ENCODE measurements at places on chromosomes 13 and 19. TPM values are rescaled to one million over a fixed set of nuclear protein-coding genes. Genes with fewer than 3 reads are reported as not detected.
A peak's percentile ranks its signal among the peaks of the same experiment; 100 is the strongest.

Gene NKPD1
- not detected for total RNA-seq

Gene LACC1
- 8.2 TPM for total RNA-seq

Gene RLN3
- total RNA-seq = not detected

Gene LMTK3
- 4.2 TPM for total RNA-seq

Gene KLK4
- total RNA-seq = not detected

Gene FGF9
- total RNA-seq = 6.1 TPM

DNA sequence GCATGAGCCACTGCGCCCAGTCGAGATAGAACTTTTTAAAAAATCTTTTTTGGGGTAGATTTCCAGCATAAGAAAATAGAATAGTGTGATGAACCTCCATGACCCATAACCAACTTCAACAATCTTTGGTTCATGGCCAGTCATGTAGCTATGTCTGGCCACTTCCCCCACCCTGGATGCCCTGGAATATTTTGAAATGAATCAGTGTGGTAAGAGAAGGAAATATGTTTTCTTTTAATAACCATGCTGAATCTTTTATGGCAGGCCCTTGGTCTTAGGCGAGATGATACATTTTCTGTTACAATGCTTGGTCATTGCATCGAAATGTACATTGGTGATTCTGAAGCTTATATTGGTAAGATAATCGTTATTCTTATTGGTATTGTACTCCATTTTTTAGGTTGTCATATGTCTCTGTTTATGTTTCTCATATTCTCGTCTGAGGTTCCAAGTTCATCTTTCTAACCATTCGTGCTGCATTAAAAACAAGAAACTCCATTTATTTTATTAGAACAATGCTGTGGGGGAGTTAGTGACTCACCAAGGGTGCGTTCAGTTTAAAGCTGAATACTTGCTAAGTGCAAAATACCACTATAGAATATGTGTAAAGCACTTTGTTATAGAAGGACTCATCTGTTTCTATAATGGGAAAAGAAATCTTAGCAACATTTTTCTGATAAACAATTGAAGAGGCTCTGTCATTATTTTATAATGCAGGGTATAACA lies 16.4 kb upstream of the UPF3A start:
- H3K27ac ChIP-seq = no peak overlapping the region
- H3K4me3 ChIP-seq = no peak overlapping the region
- no peak for DNase-seq
- H3K36me3 ChIP-seq = peaks cover 17% of the 10 kb centered on the region
- H3K27me3 ChIP-seq = no peaks in the 10 kb centered on the region
- H3K4me1 ChIP-seq = no peaks in the 10 kb centered on the region

GRCh38 chr13:108005231-108005630 lies 210.1 kb downstream of the LIG4 start:
- no peaks in the 10 kb centered on the region for H3K27me3 ChIP-seq
- H3K4me3 ChIP-seq = no peak overlapping the region
- no peaks in the 10 kb centered on the region for H3K36me3 ChIP-seq
- DNase-seq = no peak
- H3K27ac ChIP-seq = no peak overlapping the region

- no peak overlapping the region for H3K27ac ChIP-seq
- no peak overlapping the region for H3K4me3 ChIP-seq
- H3K36me3 ChIP-seq = no peaks in the 10 kb centered on the region
- DNase-seq = no peak
- no peaks in the 10 kb centered on the region for H3K27me3 ChIP-seq
These were observed 305.5 kb downstream of the DCT start for GRCh38 chr13:94174009-94174408.

GRCh38 chr13:99812625-99813024 lies 158.9 kb downstream of the ZIC5 start:
- no peak for DNase-seq
- H3K27me3 ChIP-seq = no peaks in the 10 kb centered on the region
- no peak overlapping the region for H3K4me3 ChIP-seq
- no peak overlapping the region for H3K27ac ChIP-seq
- no peaks in the 10 kb centered on the region for H3K4me1 ChIP-seq
- no peaks in the 10 kb centered on the region for H3K36me3 ChIP-seq

DNA sequence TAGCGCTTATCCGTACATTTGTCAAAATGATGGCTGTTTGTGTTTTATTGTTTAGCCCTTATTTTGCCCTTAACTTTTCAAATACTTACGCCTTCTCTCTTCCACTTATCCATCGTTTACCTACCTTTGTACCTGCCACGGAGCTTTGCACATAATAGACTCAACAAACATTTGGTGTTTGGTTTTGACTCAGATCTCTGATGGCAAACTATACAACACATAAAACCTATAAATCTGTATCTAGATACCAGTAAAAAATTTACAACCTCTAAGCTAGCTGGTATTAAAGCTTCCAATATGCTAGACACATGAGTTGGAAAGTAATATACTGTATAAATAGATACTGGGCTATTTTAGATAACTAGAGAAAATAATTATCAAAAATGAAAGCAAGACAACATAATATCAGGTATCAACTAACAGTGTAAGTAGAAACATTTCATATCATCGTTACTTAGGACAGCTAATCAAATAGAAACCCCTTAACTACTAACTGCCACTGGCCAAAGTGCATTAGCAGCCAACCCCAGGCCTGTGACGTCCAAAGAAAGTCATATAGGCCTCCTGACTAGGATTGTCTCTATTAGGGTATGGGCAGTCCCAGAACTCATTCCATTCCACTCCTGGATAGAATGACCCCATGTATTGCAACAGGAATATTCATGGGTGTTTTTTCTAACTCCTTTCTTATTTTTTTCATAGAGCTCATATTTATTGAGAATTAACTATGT lies 53.8 kb downstream of the KCTD12 start:
- no peak overlapping the region for H3K4me3 ChIP-seq
- H3K27ac ChIP-seq = no peak overlapping the region
- no peaks in the 10 kb centered on the region for H3K36me3 ChIP-seq
- DNase-seq = no peak
- H3K27me3 ChIP-seq = no peaks in the 10 kb centered on the region

DNA sequence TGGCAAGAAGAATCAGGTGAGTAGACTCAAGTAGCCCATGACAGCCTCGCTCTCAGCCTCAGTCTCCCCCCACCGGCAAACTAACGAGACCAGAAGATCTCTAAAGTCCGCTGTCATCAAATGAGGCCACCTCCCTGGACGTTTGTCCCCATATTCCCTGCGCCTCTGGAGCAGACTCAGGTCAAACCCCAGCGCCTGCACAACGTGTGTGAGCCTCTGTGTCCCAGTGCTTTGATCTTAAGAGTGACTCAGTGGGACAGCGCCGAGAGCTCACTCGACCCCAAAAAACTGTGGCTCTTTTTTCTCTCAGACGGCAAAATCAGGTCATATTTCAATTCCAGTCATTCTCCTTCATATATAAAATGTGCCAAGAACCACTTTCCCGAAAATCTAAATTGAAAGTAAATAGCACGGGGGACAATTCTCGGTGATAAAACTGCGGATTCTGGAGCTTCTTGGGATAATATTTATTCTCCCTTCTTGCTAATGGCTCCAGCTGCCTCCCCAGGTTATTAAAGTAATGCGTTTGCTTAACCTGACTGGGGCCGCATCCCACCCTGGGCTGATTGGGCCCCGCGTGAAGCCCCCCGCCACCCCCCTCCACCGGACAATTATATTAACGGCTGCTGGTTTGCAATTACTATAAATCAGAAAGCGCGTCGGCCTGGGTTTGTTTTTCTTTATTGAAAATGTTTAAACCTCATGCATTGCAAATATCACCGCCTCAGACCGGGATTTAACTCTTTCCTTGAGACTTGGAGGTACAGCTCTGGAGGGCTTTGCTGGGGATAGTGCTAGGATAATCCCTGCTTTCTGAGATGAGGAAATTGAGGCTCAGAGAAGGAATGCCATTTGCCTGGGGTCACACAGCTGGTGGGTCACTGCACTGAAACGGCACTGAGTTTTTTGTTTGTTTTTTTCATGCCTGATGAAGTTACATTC lies 37.5 kb upstream of the ZNRF4 start:
- H3K27me3 ChIP-seq = no peaks in the 10 kb centered on the region
- H3K4me1 ChIP-seq = no peaks in the 10 kb centered on the region
- no peak overlapping the region for H3K4me3 ChIP-seq
- no peaks in the 10 kb centered on the region for H3K36me3 ChIP-seq

DNA sequence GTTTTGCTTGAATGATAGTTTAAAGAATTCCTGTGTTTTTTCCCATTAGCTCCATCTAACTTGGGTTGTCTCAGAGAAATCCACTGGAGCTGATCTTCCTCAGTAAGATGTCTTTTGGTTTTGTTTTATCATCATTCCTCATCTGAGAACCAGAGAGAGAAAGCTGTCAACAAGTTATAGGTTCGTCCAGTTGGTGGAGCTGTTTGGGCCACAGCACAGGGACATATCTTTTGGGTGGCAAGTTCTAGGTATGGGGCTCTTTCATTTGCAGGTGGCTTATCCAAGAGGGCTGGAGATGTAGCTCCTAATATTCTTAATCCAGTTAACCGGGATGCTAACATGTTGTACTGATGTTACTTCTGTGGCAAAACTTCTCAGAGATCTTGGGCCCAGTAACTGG lies 174.2 kb downstream of the KCNRG start:
- no peaks in the 10 kb centered on the region for H3K4me1 ChIP-seq
- no peaks in the 10 kb centered on the region for H3K36me3 ChIP-seq
- DNase-seq = no peak
- H3K27ac ChIP-seq = no peak overlapping the region
- no peaks in the 10 kb centered on the region for H3K27me3 ChIP-seq
- H3K4me3 ChIP-seq = no peak overlapping the region

- DNase-seq = peak; percentile 43
- H3K36me3 ChIP-seq = no peaks in the 10 kb centered on the region
- H3K27me3 ChIP-seq = no peaks in the 10 kb centered on the region
- no peak overlapping the region for H3K4me3 ChIP-seq
- H3K4me1 ChIP-seq = no peaks in the 10 kb centered on the region
These were observed 12.2 kb downstream of the PIP5K1C start for GRCh38 chr19:3687774-3688706.

- H3K27ac ChIP-seq = peak within 1 kb of the TSS; percentile 22
- H3K4me1 ChIP-seq = no peaks in the 10 kb centered on the region
- no peaks in the 10 kb centered on the region for H3K27me3 ChIP-seq
- peak; percentile 83 for DNase-seq
These were observed at the start of gene CLIP3 for GRCh38 chr19:36032251-36033104. Gene CLIP3 (minus strand): TSS chr19:36032873. CDS start chr19:36032357, 516 bp downstream.

- H3K27ac ChIP-seq = no peak overlapping the region
- no peaks in the 10 kb centered on the region for H3K4me1 ChIP-seq
- no peaks in the 10 kb centered on the region for H3K36me3 ChIP-seq
- H3K4me3 ChIP-seq = no peak overlapping the region
- peak; percentile 77 for DNase-seq
These were observed 19.2 kb downstream of the GPX4 start for GRCh38 chr19:1122972-1123363.

GRCh38 chr13:99266827-99267226 lies 8.6 kb upstream of the GPR18 start:
- no peaks in the 10 kb centered on the region for H3K4me1 ChIP-seq
- H3K27me3 ChIP-seq = no peaks in the 10 kb centered on the region
- no peak overlapping the region for H3K4me3 ChIP-seq
- H3K36me3 ChIP-seq = no peaks in the 10 kb centered on the region
- no peak for DNase-seq
- no peak overlapping the region for H3K27ac ChIP-seq

DNA sequence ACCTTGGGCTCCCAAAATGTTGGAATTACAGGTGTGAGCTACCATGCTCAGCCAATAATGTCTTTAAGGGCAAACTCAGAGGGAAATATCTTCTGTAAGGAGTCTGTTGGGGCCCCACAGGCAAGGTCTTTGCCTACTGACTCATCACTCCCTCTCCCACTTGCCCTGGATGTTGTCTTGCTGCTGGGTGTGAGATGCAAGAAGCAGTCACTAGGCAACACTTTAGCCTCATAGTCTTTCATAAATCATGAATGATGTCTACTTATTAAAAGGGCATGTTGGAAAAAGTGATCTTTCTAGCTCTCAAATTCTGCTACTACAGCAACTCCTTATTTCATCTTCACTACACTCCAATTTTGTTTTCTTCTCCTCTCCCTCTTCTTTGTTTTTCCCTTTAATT lies 34.6 kb upstream of the SLC10A2 start:
- H3K4me3 ChIP-seq = no peak overlapping the region
- H3K36me3 ChIP-seq = no peaks in the 10 kb centered on the region
- no peaks in the 10 kb centered on the region for H3K4me1 ChIP-seq

GRCh38 chr13:40546047-40546446 lies 120.4 kb downstream of the FOXO1 start:
- H3K36me3 ChIP-seq = no peaks in the 10 kb centered on the region
- no peak overlapping the region for H3K4me3 ChIP-seq
- H3K27ac ChIP-seq = no peak overlapping the region

- H3K27ac ChIP-seq = no peak overlapping the region
- no peaks in the 10 kb centered on the region for H3K4me1 ChIP-seq
- no peak for DNase-seq
- no peak overlapping the region for H3K4me3 ChIP-seq
- no peaks in the 10 kb centered on the region for H3K27me3 ChIP-seq
These were observed 4.2 kb downstream of the PPP6R1 start for GRCh38 chr19:55254625-55254977.

GRCh38 chr13:41224113-41225110 lies 30.0 kb upstream of the KBTBD7 start:
- H3K27me3 ChIP-seq = no peaks in the 10 kb centered on the region
- no peak overlapping the region for H3K27ac ChIP-seq
- no peaks in the 10 kb centered on the region for H3K36me3 ChIP-seq

DNA sequence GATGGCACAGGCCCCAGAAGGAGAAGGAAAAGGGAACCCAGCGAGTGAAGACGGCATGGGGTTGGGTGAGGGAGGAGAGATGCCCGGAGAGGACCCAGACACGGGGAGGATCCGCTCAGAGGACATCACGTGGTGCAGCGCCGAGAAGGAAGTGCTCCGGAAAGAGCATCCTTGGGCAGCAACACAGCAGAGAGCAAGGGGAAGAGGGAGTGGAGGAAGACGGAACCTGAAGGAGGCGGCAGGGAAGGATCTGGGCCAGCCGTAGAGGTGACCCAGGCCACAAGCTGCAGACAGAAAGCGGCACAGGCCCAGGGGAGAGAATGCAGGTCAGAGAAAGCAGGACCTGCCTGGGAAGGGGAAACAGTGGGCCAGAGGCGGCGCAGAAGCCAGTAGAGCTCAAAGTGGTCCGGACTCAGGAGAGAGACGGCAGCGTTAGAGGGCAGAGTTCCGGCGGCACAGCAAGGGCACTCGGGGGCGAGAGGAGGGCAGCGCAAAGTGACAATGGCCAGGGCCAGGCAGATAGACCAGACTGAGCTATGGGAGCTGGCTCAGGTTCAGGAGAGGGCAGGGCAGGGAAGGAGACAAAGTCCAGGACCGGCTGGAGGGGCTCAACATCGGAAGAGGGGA lies 1.1 kb downstream of the PPP1R12C start:
- no peaks in the 10 kb centered on the region for H3K4me1 ChIP-seq
- H3K4me3 ChIP-seq = peak overlapping the region; percentile 59
- peak overlapping the region; percentile 71 for H3K27ac ChIP-seq
- peak; percentile 88 for DNase-seq

GRCh38 chr19:1273263-1274041 lies 1.9 kb upstream of the FAM174C start:
- no peaks in the 10 kb centered on the region for H3K36me3 ChIP-seq
- H3K4me3 ChIP-seq = no peak overlapping the region
- H3K27me3 ChIP-seq = no peaks in the 10 kb centered on the region
- H3K27ac ChIP-seq = no peak overlapping the region

- peak; percentile 82 for DNase-seq
- no peaks in the 10 kb centered on the region for H3K4me1 ChIP-seq
- H3K4me3 ChIP-seq = peak overlapping the region; percentile 61
- H3K27ac ChIP-seq = peak overlapping the region; percentile 97
- no peaks in the 10 kb centered on the region for H3K27me3 ChIP-seq
These were observed 3.5 kb downstream of the IER2 start for GRCh38 chr19:13153569-13154240.

Data from aorta (tissue), 5 donors.